ENCODE measurements at places on chromosomes 7 and 10. TPM values are rescaled to one million over a fixed set of nuclear protein-coding genes. Genes with fewer than 3 reads are reported as not detected.

GRCh38 chr7:31785101-31785500 lies 98.1 kb downstream of the PPP1R17 start:
- DNase-seq: no peak

The CLIP2 gene
- total RNA-seq: 0.89 TPM

GRCh38 chr7:117874191-117874700 lies 1.0 kb upstream of the CTTNBP2 start:
- no peak for DNase-seq

DNA sequence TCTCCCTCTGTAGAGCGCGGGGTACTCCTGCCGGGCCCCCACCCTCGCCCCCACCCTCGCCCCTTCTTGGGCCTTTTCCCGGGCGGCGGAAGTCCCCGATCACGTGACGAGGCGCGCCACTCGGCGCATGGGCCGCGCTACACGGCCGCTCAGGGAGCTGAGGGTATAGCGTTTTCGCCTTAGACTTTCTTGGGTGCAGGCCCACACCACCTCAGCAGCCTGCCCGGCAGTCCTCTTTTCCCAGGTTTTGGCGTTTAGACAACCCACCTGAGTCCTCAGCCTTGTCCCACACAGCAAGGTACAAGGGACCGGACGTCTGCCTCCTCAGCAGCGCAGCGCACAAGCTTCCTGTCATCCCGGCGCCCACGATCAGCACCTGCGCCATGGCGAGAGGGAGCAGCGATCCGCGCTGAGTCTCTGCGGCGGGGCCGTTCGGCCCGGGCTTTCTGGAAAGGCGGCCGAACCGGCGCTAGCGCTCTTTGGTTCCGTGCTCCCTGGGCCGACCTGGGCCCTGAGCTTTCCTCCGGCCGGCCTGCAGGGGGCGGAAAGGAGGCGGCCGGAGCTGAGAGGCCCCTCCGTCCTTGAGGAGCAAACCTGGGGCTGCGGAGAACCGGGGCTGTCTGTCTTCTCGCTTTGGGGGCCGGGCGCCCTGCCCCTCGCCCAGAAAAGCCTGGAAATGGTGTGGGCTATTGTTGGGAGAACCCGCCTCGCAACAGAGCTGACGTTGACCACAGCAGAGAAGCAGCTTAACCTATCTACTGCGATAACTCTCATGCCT lies at the start of gene RNLS:
Gene RNLS, minus strand, starts transcription at position 513 of the 778 bp plus-strand sequence.
- DNase-seq: peak; percentile 59

The IL6 gene
- not detected for total RNA-seq

GRCh38 chr10:10662716-10663408 lies 354.8 kb upstream of the CELF2 start:
- DNase-seq: no peak

- DNase-seq: no peak
Measured at GRCh38 chr10:93422118-93422517, 60.0 kb downstream of the MYOF start.

The ZFYVE27 gene
- 29.3 TPM for total RNA-seq

GRCh38 chr10:44853148-44853734 lies 57.9 kb upstream of the TMEM72 start:
- no peak for DNase-seq

DNA sequence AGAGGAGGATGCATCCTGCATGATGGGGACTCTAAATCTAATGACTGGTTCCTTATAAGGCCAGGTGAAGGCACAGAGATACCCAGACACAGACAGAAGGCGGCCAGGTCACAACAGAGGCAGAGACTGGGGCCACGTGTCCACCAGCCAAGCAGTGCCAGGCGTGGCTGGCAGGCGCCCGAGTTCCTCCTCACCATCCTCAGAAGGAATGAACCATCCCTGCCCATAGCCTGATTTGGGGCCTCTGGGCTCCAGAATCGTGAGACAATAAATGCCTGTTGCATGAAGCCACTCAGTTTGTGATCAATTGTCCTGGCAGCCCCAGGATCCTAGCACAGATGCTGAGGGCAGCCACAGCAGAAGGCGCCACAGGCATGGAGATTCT lies 69.0 kb upstream of the TNRC18 start:
- DNase-seq: no peak

- DNase-seq: no peak
Measured at GRCh38 chr7:46131916-46132795, 211.1 kb upstream of the IGFBP3 start.

GRCh38 chr10:110274647-110275046 lies 30.1 kb downstream of the SMNDC1 start:
- DNase-seq: no peak

- no peak for DNase-seq
Measured at GRCh38 chr7:30642789-30643188, 39.5 kb downstream of the CRHR2 start.

The VAX1 gene
- not detected for total RNA-seq

- no peak for DNase-seq
Measured at GRCh38 chr10:73017955-73018480, 63.4 kb upstream of the PLA2G12B start.

The DEPP1 gene
- total RNA-seq: 1.7 TPM

DNA sequence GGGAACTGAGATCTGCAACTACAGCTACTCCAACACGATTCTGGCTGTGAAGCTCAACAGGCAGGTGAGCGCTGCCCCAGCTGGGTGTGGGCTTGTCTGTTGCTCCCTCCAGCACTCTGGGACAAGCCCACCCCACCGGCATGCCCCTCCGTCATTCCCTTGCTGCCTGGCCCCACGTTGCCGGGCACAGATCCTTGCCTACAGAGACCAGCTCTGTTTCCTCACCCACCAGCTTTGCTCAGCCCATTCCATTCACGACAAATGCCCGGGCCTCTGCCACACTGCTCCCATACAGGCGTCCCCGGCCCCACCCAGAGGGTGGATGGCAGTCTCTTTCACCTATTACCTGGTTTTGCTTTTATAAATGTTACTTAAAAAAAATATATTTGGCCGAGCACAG lies 24.6 kb downstream of the WIPI2 start:
- DNase-seq: no peak

- no peak for DNase-seq
Measured at GRCh38 chr10:61943674-61944378, 42.3 kb downstream of the ARID5B start.

The AKR1C8 gene
- total RNA-seq: not detected

DNA sequence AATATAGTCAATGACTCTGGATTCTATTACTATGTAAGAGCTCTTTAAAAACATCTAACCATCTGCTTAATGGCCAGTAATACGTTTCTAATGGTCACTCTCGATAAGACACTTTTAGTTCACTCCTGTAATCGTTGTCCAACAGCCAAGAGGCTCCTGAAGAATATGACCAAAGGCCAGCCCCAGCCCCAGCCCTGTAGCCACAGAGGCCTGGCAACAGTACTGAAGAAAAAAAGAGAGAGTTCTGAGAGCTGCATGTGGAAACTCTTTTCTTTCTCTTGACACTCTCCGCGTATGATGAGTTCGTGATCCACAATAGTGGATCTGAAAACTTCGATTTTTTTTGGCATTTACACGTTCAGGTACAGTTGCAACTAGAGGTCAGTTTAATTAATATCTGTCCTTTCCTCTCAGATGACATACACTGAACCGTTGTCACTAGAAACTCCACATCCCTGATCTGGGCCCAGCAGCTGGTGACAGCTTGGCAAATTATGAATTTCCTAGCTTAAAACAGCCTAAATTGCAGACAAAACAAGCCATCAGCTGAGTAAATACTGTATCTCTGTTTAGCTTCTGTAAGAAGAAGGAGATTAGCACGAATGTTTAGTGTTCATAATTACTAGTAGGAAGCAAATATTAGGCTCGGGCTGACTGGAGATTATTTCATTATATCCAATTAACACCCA lies 456.7 kb downstream of the LRMDA start:
- DNase-seq: no peak

The TMEM270 gene
- total RNA-seq: not detected

DNA sequence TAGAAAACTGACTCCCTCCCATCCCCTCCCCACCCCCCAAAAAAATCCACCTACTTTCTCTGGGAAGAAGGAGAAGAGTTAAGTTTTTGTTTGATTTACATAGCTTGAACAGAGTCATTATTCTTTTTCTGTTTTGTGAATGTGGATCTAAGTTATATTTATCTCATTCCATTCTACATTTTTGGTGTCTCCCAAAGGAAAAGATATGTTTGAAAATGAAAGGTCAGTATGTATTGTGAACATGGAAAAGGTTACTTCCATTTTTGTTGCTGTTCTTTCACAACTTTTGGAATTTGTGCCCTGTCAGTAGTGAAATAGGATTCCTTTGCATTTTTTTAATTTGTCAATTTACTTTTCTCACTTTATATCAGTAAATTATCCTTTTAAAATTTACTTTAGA lies 547.9 kb downstream of the SUGCT start:
- no peak for DNase-seq

The TRPV5 gene
- not detected for total RNA-seq

- DNase-seq: no peak
Measured at GRCh38 chr10:124058346-124059003, 34.9 kb downstream of the CHST15 start.

The RNF148 gene
- total RNA-seq: not detected

- DNase-seq: no peak
Measured at GRCh38 chr10:112753961-112754411, 196.1 kb upstream of the TCF7L2 start.

The FFAR4 gene
- total RNA-seq: not detected

DNA sequence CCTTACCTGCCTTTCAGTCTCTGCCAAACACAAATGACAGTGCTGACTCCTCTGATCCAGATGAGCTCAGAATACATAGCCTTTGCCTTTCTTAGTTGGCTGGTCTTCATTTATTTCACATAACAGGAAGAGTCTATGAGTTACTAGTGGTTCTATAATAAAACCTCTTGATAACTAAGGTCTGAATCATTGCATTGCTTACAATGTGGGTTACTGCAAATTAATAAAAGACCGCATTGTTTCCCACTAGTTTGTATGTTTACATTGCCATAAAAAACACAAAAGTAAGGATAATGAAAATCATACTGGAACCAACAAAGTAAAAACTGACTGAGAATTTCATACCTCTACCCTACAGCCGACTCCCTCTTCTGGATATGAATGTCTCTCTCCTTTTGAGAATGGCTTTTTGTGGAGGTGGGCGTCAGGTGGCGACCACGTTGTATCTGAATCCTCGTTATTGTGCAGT lies 62.0 kb upstream of the AKR1E2 start:
- no peak for DNase-seq

DNA sequence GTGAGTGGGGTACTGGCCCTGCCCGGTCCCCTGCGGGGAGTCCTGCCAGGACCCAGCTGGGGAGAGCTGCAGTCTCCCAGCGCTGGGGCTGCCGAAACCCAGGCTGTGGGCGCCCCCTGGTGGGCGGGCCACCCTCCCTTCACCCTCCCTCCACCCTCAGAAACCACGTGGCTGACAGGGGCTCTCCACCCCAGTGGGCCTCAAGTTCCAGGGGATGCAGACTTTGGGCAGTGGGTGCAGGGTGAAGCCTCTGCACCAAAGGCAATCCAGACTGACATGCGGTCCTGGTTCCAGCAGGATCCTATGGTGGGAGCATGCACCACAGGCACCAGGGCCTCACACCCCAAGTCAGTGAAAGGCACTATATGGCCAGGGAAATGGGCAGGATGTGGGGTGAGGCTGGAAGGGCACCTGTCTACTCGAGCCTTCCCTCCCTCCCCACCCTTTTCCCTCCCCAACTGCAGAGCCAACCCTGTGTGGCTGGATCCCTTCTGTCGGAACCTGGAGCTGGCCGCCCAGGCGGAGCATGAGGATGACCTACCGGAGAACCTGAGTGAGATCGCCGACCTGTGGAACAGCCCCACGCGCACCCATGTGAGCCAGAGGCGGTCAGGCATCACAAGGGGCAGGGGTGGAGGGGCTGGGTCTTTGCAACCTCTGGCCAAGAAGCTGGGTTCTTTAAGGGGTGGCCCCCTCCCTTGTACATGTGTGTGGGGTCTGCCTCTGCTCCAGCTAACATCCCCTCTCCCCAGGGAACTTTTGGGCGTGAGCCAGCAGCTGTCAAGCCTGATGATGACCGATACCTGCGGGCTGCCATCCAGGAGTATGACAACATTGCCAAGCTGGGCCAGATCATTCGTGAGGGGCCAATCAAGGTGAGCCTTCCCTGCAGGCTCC lies 38.8 kb downstream of the PSAP start:
- peak; percentile 75 for DNase-seq

DNA sequence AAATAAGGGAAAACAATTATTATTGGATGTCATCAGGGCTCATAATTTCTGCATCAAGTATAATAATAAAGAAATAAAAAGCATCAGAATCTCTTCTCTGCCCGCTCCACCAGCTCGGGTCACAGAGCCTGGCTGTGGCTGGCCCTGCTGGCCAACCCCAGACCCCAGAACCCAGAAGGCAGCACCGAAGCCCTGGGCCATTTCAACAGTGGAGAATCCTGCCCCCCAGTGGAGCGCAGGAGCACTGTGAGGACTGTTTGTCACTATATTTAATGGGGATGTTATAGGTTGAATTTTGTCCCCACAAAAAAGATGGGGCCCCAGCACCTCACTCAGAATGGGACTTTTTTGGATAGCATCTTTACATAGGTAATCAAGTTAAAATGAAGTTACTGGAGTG lies 27.3 kb downstream of the DENND11 start:
- DNase-seq: no peak

DNA sequence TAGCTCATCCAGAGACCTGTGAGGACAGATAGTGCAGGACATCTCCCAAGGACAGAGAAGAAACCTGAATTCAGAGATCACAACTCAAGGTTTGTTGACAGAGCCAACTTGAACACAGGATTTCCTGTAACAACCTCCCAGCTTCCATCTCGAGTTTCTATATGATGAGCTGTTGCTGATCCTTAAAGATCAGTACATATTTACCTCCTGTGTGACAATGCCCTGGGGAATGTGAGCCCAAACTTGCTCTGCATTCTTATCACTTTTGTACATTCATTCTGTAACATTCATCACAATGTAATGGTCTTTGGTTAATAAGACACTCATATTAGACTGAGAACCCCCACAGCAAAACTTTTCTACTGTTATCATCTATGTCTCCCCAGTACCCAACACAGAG lies 468.6 kb downstream of the XPNPEP1 start:
- DNase-seq: no peak

All from activated naive CD4-positive, alpha-beta T cell treated with anti-CD3 and anti-CD28 coated beads, Interleukin-2, amount 50 U/mL, for 72 hours (primary cell).